SJSA1 (cell line): ENCODE measurements at places on chromosomes 1 and 21.

DNA sequence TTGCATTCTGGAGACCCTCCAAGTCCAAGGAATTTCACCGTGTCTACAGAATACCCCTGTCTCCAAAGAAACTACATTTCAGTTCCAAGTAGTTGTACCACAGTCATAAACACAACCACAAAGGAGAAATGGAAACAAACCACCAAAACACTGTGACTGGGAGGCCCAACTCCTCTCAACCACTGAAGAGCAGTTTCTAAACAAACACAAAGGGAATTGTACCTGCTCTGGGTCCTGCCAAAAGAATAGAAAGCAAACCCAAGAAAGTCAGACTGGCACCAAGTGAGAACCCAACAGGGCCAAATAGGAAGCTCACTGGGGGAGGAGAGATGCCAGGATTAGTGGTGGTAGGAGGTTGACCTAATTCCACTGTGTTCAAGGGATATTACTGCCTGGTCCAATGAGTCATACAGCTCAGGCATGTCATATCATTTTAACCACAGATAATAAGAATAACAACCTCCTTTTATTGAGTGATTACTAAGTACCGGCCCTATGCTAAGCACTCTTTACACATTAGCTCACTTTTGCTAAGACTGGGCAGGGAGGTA lies 123.9 kb upstream of the PPP2R5A start:
- H3K36me3 ChIP-seq: no peaks in the 10 kb centered on the region
- no peak overlapping the region for H3K27ac ChIP-seq
- no peak overlapping the region for H3K4me3 ChIP-seq

- H3K4me1 ChIP-seq: peaks cover 6% of the 10 kb centered on the region; the same call in 1 of the 2 replicates
- peak; percentile 61 for DNase-seq
- H3K27me3 ChIP-seq: no peaks in the 10 kb centered on the region
- no peak overlapping the region for H3K4me3 ChIP-seq
These were observed 57.9 kb downstream of the FHAD1 start for GRCh38 chr1:15304708-15305467.

DNA sequence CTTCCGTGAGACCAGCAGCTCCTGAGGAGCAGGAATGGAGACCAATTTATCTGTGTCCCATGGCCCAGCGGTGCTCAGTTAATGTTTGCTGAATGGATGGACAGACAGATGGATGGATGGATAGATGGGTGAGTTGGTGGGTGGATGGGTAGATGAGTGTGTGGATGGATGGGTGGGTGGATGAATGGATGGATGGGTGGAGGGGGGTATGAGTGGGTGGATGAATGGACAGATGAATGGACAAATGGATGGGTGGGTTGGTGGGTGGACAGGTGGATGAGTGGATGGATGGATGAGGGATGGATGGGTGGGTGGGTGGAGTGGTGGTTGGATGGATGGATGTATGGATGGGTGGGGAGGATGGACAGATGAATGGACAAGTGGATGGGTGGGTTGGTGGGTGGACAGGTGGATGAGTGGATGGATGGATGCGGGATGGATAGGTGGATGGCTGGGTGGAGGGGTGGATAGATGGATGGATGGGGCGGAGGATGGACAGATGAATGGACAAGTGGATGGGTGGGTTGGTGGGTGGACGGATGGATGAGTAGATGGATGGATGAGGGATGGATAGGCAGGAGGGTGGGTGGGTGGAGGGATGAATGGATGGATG lies 13.4 kb downstream of the EPHA2 start:
- no peak overlapping the region for H3K27ac ChIP-seq
- peaks cover 88% of the 10 kb centered on the region for H3K4me1 ChIP-seq
- no peaks in the 10 kb centered on the region for H3K27me3 ChIP-seq
- DNase-seq: no peak
- H3K36me3 ChIP-seq: peaks cover 91% of the 10 kb centered on the region
- H3K4me3 ChIP-seq: no peak overlapping the region

DNA sequence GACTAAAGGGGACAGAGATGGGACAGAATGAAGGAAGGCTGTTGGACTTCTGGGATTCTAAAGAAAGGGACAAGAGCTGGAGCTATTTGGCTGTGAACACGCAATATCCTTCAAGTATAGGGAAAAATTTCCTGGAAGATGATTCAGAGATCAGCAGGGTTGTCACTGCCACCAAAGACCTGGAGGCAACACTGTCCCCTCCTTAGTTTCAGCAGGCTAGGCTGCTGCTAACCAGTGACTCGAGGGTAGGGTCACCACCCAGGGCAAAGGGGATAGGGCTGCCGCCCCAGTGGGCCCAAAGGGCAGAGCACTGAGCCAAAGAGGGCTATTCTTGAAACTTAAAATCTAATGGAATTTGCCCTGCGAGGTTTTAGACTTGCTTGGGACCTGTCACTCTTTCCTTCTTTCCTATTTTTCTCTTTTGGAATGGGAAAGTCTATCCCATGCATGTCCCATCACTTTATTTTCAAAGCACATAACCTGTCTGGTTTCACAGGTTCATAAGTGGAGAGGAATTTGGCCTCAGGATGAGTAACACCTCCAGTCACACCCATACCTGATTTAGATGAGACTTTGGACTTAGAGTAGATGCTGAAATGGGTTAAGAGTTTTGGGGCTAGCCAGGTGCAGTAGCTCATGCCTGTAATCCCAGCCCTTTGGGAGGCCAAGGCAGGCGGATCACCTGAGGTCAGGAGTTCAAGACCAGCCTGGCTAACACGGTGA lies 11.9 kb downstream of the IFNLR1 start:
- no peaks in the 10 kb centered on the region for H3K36me3 ChIP-seq
- H3K4me1 ChIP-seq: no peaks in the 10 kb centered on the region
- no peaks in the 10 kb centered on the region for H3K27me3 ChIP-seq
- DNase-seq: no peak
- no peak overlapping the region for H3K4me3 ChIP-seq

DNA sequence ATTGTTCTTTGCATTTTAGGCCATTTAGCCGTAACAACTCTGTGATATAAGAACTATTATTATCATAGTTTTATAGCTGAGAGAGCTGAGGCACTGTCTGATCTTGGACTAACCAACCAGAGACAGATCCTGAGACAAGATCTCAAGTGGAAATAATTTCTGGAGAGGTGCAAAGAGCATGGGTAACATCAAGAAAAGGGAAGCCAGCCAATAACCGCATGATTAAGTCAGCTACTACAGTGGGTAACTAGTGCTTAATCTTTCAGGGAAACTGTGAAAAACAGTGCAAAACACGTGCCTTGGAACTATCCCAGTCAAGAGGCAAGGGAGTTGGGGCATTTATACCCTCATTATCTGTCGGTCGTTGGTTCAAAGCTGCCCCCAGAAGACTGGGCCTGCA lies 105.8 kb downstream of the OMA1 start:
- no peaks in the 10 kb centered on the region for H3K4me1 ChIP-seq
- H3K36me3 ChIP-seq: no peaks in the 10 kb centered on the region
- H3K4me3 ChIP-seq: no peak overlapping the region
- no peak overlapping the region for H3K27ac ChIP-seq

DNA sequence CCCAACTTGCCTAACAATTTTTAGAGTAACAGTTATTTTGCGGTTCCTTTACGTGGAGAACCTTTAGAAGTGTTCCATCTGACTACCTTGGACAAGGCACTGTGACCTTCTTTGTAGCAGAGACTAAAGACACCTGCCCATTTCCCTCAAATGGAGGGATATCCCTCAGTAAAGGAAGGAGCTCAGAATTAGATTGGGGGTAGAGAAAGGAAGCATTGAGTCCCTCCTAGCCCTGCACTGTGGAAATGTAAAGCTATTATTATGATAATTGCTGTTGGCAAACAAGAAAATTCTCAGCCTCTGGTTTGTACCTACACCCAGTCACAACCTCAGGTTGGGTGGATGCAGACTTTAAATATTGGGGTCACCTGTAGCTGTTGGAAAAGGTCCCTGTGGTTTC lies 72.6 kb upstream of the MACF1 start:
- H3K4me3 ChIP-seq: no peak overlapping the region
- H3K4me1 ChIP-seq: peaks cover 50% of the 10 kb centered on the region
- no peaks in the 10 kb centered on the region for H3K27me3 ChIP-seq

GRCh38 chr21:45454060-45454925 lies 49.3 kb downstream of the COL18A1 start:
- H3K4me3 ChIP-seq: no peak overlapping the region
- H3K27me3 ChIP-seq: no peaks in the 10 kb centered on the region
- H3K36me3 ChIP-seq: no peaks in the 10 kb centered on the region
- DNase-seq: no peak
- peaks cover 11% of the 10 kb centered on the region for H3K4me1 ChIP-seq

DNA sequence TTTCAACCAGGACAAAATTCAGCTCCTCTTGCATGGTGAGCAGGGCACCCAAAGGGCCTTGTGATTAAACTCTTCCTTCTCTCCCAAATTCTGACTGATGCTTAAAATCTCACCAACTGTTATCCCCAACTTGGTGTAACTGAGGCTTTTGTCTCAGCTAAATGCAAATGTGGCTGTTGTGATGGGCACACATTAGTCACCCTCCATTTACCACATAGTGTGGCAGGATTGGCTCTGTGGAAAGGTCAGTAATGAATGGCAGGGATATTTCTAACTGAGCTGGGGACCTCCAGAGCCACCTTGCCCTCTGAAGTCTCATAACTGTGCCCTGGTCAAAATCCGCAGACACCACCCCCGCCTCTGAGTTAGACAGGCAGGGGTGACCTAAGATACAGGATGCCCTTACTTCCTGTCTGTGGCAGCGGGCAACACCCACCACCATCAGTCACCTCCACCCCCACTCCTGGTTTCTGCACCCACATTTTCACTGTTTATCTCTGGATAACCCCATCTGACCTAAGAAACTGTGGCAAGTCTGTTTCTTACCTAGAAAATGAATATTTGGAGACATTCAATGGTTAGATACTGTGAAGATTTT lies 25.4 kb upstream of the RGS16 start:
- no peaks in the 10 kb centered on the region for H3K36me3 ChIP-seq
- no peak overlapping the region for H3K4me3 ChIP-seq
- DNase-seq: no peak
- H3K27ac ChIP-seq: peak overlapping the region; percentile 52; the same call in 1 of the 2 replicates

DNA sequence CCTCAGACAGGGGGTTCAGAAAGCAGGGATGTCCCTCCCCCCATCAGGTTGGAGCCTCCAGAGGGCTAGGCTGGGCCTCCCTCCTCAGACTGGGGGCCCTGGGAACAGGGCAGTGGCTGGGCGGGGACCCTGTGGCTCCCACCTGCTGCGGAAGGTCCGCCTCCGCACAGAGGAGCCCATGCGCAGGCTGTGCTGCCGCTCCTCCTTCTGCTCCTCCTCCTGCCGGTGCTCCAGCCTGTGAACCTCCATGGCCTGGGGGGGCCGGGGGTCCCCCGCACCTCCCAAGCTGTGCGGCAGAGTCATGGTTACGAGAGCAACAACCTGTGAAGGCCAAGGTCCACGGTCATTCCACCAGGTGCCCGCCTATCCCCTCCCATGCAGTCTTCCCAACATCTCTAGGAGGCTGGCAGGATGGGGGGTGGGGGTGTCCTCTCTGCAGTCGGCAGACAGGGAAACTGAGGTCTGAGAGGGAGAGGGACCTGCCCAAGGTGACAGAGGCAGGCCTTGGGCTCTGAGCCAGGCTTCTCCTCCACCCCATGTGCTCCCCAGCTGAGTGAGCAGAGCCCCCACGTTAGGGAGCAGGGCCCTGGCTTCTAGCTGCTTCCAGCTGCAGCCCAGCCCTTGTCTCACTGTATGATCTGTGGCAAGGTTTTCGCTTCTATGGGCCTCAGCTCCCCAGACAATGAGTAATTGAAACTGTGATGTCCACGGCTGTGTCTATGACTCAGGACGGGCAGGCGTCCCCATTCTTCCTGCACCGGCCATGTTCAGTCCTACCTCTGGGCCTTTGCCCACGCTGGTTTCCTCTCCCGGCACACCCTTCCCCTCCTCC lies 3.4 kb downstream of the MYOM3 start:
- H3K36me3 ChIP-seq: no peaks in the 10 kb centered on the region
- H3K4me1 ChIP-seq: peaks cover 26% of the 10 kb centered on the region
- no peak overlapping the region for H3K4me3 ChIP-seq
- H3K27ac ChIP-seq: 0 out of 2 replicates have a peak overlapping the region, but pooled peaks have one; percentile 18
- peak; percentile 41 for DNase-seq

- peak; percentile 68 for DNase-seq
- peak within 1 kb of the TSS; percentile 46 for H3K27ac ChIP-seq
- H3K4me1 ChIP-seq: peaks cover 14% of the 10 kb centered on the region
- H3K36me3 ChIP-seq: no peaks in the 10 kb centered on the region
- no peaks in the 10 kb centered on the region for H3K27me3 ChIP-seq
These were observed at the start of gene TNFRSF14 for GRCh38 chr1:2556277-2556677. Gene TNFRSF14, plus strand, starts transcription at chr1:2556371. Its CDS starts 294 bp downstream, at chr1:2556665.

DNA sequence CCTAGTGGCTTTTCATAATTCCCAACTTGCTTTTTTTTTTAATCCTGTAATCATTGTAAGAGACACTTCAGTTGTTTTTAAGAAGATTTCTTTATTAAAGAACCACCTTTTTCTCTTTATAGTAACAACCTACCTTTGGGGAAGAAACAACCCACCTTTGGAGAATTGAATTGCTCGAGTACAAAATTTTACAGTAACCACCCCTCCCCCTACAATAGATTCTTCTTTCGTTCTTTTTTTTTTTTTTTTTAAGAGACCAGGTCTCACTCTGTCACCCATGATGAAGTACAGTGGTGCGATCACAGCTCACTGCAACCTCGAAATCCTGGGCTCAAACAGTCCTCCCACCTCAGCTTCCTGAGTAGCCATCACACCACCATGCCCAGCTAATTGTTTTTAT lies 2.1 kb upstream of the LRRC40 start:
- no peak for DNase-seq
- H3K4me1 ChIP-seq: no peaks in the 10 kb centered on the region
- H3K4me3 ChIP-seq: no peak overlapping the region
- no peaks in the 10 kb centered on the region for H3K27me3 ChIP-seq
- peaks cover 37% of the 10 kb centered on the region for H3K36me3 ChIP-seq
- H3K27ac ChIP-seq: no peak overlapping the region

DNA sequence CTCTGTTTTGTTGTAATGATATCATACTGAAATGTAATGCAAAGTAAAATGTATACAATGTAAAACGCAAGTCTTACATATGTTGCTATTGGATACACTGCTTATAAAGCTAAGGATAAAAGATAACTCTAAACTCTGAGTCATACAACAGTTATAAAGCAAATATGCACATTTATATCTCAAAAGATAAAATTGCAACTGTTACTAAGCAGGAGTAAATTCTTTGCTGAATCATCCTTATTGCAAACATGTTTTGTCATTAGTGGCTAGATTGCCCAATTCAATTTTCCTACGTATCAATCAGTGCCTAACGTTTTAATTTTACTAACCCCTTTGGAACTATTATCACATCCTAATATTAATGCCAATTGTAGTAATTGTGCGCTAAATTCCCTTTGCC lies 762.9 kb downstream of the LTN1 start:
- H3K4me3 ChIP-seq: no peak overlapping the region
- no peaks in the 10 kb centered on the region for H3K36me3 ChIP-seq
- no peak for DNase-seq

GRCh38 chr1:196063294-196063693 lies 544.9 kb downstream of the KCNT2 start:
- H3K4me1 ChIP-seq: no peaks in the 10 kb centered on the region
- no peaks in the 10 kb centered on the region for H3K36me3 ChIP-seq
- H3K4me3 ChIP-seq: no peak overlapping the region

- H3K27me3 ChIP-seq: no peaks in the 10 kb centered on the region
- no peaks in the 10 kb centered on the region for H3K36me3 ChIP-seq
- H3K4me1 ChIP-seq: no peaks in the 10 kb centered on the region
- no peak overlapping the region for H3K4me3 ChIP-seq
These were observed 54.1 kb downstream of the CHD5 start for GRCh38 chr1:6126028-6126427.

- DNase-seq: no peak
- peaks cover 53% of the 10 kb centered on the region for H3K36me3 ChIP-seq
- H3K4me1 ChIP-seq: peaks cover 13% of the 10 kb centered on the region; the same call in 1 of the 2 replicates
- H3K27me3 ChIP-seq: no peaks in the 10 kb centered on the region
- H3K4me3 ChIP-seq: no peak overlapping the region
- no peak overlapping the region for H3K27ac ChIP-seq
These were observed 3.0 kb downstream of the PAXBP1 start for GRCh38 chr21:32768530-32768929.

- no peak overlapping the region for H3K4me3 ChIP-seq
- no peak overlapping the region for H3K27ac ChIP-seq
- DNase-seq: no peak
- H3K4me1 ChIP-seq: peaks cover 14% of the 10 kb centered on the region
- no peaks in the 10 kb centered on the region for H3K36me3 ChIP-seq
These were observed 6.9 kb downstream of the PLPP3 start for GRCh38 chr1:56572334-56573050.
